ENCODE measurements at places on chromosomes 5 and 9.
A peak's percentile ranks its signal among the peaks of the same experiment; 100 is the strongest.

DNA sequence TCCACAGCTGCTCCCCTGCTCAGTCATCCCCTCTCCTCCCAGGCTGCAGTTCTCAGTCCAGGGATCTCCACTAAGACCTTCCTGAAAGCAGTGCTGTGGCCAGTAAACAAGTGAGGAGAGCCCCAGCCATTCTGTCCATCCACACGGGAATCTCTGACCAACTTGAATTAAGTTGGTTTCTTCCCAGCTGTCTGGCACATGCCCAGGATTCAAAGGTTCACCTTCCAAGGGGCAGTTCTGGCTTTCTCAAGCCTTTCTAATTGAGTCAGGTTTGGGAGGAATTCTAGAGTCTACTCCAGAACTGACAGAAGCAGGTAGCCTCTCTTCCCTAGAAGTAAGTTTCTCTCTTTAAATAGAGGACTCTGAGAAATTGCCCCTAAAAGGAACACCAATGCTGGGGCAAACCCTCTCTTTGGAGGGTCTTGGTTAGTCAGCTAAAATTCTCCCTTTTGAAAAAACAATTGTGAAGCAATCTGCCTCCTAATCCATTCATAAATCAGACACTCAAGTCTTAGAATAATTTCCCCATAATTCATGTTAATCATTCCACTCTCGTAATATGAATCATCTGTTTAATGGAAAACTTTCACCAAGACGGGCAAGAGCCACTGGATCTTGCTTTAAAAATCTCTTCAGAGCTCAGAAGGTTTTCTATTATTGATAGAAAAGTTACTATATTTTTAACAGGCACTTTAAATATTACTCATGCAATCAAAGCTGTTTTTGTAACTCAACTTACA lies 133.8 kb downstream of the SPOCK1 start:
- no peak for DNase-seq

GRCh38 chr5:126527892-126528291 lies 67.1 kb downstream of the ALDH7A1 start:
- DNase-seq: no peak

DNA sequence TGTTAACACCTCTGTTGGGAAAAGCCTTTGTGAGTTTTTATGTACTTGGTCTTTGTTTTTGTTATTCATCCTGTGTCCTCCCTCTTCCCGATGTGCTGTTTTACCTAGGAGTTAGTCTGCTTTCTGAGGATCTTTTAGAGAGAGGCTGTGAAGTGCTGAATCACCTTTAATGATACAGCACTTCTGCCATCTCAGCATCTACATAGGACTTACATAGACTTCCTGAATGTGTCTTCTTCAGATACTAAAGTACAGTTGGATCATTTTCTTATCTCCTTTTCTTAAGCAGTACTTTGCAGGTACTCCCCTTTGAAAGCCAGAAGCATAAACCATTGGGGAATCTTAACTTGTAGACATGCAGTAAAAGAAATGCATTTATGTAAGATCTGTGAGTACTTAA lies 31.5 kb downstream of the OTULIN start:
- no peak for DNase-seq

DNA sequence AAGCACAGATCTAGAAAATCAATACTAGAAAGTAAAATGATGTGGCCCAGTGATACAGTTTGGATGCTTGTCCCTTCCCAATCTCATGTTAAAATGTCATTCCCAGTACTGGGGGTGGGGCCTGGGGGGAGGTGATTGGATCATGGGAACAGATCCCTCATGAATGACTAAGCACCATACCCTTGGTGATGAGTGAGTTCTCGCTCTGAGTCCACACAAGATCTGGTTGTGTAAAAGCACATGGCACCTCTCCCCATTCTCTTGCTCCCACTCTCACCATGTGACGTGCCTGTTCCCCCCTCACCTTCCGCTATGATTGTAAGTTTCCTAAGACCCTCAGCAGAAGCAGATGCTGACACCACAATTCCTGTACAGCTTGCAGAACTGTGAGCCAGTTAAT lies 234.2 kb upstream of the CDH6 start:
- no peak for DNase-seq

DNA sequence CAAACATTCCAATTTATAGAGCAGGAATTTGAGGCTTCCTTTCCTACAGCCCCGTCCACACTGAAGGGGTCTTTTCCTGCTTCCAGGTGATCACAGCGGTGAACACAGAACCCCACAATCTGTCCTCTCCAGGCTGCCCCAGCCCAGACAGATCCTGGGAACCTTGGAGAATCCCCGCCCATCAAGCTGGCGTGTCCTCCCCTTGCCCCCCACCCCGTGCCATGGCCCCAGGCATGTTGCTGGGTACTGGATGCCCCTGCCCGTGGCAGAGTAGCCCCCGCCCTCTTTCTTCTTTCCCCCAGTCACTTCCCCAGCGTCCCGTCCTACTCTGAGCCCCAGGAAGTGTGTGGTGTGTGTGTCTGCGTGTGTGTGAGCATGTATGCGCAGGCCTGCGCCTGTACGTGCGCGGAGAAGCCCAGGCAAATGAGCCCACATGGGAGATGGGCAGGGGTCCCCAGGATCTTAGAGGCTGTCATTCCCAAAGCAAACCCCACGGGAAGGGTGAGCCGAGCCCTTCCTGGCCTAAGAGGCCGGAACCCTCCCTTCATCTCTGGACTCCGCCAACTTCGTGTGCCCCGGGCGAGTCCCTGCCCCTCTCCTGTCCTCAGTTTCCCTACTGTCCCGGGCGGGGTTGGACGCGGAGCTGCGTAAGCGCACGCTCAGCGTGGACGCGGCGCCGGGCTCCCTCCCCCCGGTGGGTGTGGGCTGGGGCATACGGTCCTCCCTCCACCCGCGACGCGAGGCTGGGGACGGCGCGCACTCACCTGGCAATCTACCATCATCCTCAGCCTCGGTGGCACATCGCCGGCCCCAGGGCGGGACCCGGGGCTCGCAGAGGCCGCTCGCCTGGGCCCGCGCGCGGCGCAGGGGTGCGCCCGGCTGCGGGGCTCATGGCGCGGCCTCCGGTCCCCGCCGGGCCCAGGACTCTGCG lies 15.2 kb downstream of the GBGT1 start:
- DNase-seq: peak; percentile 69

DNA sequence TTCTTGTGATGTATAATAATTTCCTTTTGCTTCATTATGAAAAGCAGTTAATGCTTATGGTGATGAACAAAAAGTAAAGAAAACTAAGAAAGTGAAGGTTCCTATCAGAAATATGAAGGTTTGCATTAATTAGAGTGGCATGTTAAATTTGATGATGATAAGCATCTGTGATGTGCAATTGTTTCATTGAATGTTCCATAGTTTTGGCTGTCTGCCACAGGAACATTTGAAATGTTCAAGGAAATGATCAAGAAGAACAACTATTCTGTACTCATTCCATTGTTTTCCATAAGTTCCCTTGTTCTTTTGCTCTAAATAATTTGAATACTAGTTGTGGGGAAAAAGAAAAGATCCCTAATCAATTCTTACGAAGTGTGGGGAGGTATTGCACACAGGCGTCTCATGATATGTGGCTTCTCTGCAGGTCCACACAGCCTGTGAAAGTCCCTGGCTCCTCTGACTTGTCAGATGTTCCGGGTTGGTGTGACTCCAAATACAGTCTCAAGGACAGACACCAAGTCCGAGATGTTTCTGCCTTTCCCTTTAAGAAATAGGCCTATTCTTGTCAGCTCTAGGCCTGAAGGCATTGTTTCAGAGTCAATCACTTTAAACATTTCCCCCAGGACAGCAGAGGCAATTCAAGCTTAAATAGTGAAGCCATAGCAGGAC lies 152.6 kb upstream of the MAST4 start:
- DNase-seq: no peak

DNA sequence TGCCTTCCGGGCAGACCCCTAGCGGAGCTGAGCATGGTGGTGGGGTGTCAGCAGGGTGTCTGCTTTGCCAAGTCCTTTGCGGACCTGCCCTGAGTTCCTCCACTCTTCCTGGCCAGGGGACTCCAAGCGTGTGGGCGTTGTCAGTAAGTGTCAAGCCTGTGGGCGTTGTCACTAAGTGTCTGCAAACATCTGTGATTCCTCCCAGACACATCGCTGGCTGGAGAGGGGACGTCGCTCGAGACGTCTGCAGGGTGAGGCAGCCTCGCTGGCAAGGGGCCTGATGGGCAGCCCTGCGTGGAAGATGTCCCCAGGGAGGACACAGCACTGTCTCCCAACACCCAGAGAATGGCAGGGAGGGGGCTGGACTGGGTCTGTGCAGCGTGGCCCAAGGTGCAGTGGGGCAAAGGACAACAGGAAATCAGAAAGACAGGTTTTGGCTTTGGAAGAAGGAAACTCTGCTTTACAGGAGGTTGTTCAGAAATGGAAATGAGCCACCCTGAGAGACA lies 28.8 kb downstream of the ADAMTSL2 start:
- DNase-seq: no peak

GRCh38 chr5:15233566-15233965 lies 266.4 kb upstream of the FBXL7 start:
- no peak for DNase-seq

GRCh38 chr5:160824301-160825001 lies 27.6 kb downstream of the ATP10B start:
- DNase-seq: no peak

- DNase-seq: no peak
Measured at GRCh38 chr5:5191906-5192305, 51.8 kb downstream of the ADAMTS16 start.

- DNase-seq: no peak
Measured at GRCh38 chr5:61578858-61579503, 246.9 kb downstream of the ZSWIM6 start.

GRCh38 chr5:173625673-173626504 lies 9.4 kb upstream of the BOD1 start:
- no peak for DNase-seq

DNA sequence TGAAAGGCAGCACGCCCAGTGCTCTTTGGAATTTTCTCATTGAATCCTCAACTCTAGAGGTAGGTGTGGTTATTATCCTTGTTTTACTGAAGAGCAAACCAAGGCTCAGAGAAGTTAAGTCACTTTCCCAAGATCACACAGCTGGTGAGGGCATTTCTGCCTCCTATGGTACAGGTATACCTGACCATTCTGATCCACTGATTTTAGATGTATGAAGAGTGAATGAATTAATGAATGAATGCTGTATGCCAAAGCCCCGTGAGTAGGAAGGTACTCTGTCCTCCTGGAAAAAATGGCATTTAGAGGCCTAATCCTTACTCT lies 18.2 kb upstream of the CSF1R start:
- DNase-seq: no peak

DNA sequence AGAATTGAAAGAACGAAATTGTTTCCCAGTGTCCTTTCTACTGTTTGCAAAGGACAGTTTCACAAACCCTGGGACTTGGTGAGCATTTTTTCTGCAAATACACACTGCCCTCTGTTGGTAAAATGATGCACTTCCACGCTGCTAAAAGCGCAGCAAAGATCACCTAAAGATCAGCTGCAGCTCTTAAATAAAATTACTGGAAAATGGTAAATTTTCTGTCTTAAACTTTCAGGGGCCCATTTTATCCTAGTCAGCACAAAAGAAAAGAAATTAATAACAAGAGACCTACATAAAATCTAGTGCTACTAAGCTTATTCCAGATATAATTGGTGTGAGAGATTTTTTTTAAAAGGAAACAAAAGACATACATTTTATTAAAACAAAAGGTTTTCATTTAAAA lies 566.0 kb downstream of the CAAP1 start:
- DNase-seq: no peak

GRCh38 chr5:163916376-163916775 lies 411.0 kb downstream of the MAT2B start:
- no peak for DNase-seq

DNA sequence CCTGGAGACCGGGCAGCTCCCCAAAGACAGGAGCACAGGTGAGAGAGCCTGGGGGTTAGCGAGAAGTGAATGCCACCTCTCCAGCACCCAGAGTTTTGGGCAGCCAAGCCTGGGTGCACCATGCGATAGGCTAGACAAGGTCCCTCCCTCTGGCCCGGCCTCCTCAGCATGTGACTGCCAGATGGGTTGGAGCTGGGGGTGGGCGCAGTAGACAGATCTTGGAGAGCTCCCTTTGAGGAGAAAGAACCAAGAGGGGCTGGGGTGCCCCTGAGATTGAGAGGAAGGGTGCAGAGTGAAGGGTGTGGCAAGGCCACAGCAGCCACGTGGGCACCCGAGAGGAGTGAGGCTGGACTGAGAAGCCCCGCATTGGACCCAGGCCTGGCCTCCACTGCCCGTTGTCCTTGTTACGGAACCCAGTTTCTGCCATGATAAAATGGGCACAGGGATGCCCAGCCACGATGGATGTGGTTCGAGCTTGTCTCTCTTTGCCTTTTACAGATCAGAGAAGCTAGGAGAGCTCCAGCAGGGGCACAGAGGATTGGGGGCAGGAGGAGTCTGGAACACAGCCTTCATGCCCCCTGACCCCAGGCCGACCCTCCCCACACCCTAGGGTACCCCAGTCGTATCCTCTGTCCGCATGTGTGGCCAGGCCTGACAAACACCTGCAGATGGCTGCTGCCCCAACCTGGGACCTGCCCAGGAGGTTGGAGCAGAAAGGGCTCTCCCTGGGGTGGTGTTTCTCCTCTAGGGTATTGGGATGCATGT lies 1.4 kb downstream of the TMEM141 start:
- no peak for DNase-seq

- no peak for DNase-seq
Measured at GRCh38 chr5:161089569-161089968, 237.6 kb upstream of the ATP10B start.

DNA sequence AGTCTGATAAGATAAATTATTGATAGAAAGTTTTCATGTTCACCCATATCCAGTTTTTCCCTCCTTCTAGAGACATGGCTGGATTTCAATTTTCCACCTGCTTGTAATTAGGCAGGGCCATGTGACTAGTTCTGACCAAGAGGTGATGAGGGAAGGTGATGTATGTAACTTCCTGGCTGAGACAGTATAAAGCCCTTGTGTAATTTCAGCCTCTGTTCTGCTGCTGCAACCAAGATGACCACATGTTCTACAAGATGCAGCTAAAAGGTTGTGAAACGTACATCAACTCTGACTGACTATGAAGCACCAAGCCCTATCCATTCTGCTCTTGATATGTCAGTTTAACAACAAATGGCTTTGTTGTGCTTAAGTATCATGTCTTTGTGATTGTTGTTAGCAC lies 376.5 kb upstream of the DAB2 start:
- no peak for DNase-seq

DNA sequence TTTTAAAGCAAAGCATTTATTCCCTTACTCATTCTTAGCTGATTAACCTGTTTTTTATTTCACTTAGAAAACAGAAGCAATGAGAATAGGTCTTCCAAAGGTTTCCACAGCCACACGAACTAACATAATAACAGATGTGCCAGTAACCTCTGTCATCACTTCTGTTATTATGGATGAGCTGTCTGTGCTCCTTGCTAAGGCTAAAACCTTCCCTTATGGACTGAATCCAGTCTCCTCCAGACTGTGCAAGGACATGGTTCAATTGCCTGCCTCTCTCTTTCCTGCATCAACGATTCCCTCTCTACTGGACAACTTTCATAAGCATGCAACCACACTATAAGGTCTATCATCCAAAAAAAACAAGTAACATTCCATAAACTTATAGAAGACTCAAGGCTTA lies 1446.2 kb downstream of the MAT2B start:
- no peak for DNase-seq

DNA sequence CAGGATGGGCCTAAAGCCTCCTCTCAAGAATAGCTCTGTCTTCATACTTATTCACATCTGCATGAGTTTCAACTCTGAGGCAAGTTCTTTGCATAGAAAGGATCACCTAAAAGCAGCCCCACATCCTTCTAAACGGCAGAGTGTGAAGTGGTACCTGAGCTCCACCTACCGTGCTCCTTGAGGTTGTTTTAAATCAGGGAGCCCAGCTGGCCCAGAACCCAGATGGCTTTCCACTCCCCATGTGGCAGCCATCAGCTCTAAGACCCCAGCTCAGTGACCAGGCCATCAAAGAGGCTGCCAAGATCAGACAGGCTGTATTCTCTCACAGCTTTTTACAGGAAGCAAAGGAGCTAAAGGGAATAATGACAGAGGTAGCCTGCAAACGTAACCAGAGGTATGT lies 299.3 kb downstream of the RASEF start:
- DNase-seq: no peak

Measured in CD4-positive, alpha-beta T cell treated with Interleukin-15 for 4 hours (primary cell).